RWPE1 (cell line): ENCODE measurements at places on chromosomes 5 and 9.

- DNase-seq: no peak
Measured at GRCh38 chr5:485113-485945, 38.9 kb downstream of the SLC9A3 start.

DNA sequence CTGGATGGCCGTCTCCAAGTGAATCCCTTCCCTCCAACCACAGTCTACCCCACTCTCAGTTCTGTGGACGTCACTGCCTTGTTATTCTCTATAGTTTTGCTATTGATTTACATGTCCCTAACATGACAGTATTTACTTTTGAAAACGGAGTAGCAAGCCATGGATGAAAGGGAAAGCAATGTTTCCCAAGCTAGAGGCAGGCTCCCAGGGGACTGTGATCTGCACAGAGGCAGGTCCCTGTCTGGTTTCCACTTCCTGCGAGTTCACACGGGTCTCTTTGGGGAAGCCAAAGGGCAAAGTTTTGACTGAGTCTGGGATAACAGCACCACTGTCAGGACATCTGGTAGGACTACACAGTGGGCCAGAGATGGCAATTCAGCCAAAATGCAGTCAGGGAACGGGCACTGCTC lies 12.7 kb downstream of the C9orf153 start:
- no peak for DNase-seq

GRCh38 chr9:95762322-95762721 lies 113.2 kb upstream of the ERCC6L2 start:
- no peak for DNase-seq

- peak; percentile 87 for DNase-seq
Measured at GRCh38 chr9:86529496-86530275, 175.5 kb upstream of the TUT7 start.

GRCh38 chr9:30039712-30040111 lies 2344.7 kb upstream of the ACO1 start:
- no peak for DNase-seq
